Inflammatory macrophage treated with lipopolysaccharide for 1 hour (primary cell): ENCODE measurements at places on chromosomes 5 and 9.

GRCh38 chr5:181173027-181173419, 25.6 kb downstream of the OR2V2 start:
- peak; percentile 51 for DNase-seq

DNA sequence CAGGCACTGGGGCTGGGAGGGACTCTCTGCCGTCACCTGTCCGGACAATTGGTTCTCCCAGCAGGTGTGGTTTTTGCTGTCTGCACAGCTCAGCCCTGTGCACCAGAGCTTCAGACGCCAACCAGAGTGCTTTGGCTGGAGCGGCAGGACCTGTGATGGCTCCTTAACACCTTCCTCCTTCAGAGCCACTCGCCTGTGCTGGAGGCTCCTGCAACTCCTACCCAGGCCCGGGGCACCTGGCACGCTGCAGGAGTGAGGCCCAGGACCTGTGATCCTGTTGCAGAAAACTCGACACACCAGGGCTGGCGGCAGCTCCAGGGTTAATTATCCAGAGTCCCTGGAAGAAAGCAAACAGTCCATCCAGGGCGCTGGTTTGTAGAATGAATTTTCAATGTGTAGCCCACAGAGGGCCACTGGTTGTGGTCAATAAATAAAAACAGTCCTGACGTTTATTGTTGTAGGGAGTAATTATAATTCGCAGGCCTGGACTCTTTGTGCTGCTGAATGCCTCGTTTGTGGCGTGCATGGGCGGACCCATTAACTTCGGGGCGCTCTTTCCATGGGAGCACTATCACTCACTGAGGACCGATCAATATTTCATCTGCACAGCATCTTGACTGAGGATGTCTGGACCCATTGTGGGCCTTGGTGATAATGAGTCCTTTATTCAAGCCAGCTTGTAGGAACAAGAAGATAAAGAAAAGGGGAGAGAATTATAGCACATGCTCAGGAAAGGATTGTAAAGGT, 339.7 kb upstream of the IRX4 start:
- no peak for DNase-seq

DNA sequence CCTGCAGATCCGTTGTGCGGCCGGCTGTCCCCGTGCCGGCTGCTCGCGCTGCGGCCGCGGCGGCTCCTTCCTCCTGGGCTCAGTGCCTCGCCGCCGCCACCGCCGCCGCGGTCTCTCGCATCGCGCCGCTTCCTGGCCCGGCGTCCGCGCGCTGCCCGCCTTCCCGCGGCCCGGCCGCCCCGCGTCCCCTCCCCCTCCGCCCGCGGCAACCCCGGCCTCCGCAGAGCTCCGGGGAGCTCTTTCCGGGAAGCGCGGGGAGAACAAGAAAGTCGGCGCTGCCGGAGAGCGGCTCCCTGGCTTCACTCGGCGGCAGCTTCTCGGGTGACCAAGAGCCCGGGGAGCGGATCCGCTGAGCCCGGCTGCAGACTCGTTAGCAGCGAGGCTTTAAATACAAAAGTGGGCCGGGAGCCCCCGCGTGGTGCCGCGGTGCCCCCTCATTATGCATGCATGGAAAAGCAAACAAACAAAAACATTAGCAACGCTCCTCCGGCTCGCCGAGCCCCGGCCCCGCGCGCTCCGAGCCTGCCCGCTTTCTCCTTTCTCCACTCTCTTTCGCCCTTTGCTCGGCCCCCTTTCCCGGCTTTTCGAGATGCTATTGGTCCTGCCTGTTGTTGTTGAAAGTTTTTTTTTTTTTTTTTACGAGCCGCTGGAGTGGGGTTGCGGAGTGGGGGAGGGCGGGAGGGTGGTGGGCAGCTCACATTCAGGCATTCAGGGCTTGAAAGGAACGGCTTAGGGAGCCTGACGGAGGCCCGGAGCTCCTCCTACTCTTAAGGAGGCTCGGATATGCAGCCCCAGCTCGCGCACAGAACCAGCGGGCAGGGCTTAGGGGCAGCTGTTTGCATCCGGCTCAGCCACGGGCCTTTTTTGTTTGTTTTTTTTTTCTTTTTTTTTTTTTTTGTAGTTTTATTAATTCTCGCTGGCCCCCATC, at the start of gene GAS1:
Gene GAS1, minus strand, starts transcription at position 361 of the 928 bp plus-strand sequence. CDS start 727 bp downstream, outside the sequence.
- DNase-seq, result peak; percentile 60

DNA sequence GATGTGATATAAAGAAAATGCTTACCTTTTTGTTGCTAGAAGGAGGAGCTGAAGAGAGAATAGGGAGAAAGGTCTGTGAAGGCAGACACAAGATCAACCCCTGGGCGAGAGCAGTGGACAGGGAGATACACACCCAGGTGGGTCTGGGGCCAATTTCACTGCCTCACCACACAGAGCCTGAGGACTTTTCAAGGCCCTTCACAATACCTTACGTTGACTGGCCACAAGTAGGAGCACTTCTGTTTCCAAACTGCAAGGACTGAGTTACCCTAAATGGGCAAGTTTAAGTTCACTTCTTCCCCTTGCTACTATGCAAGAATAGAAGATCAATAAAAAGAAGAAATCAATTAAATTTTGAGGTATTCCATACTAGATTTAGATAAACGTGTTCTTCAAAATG, 174.5 kb upstream of the SLC12A2 start:
- peak; percentile 17 for DNase-seq

DNA sequence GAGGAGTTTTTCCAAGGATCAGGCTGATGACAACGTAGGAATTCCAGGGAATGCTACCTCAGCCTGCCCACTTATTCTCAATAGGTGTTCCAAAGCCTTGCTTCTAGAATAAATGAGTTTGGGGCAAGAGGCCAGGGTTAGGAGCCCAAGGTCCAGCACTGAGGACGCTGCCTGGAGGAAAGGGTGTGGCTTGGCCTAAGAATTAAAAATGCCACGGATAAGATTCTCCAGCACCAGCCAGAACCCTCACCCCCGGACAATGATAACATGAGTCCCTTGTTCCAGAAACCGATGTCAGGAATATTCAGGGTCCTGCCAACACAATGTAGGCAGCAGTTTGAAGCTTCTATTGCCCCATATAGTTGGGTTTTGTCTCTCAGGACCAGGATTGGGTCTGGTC, 7.6 kb downstream of the SPRY4 start:
- no peak for DNase-seq

DNA sequence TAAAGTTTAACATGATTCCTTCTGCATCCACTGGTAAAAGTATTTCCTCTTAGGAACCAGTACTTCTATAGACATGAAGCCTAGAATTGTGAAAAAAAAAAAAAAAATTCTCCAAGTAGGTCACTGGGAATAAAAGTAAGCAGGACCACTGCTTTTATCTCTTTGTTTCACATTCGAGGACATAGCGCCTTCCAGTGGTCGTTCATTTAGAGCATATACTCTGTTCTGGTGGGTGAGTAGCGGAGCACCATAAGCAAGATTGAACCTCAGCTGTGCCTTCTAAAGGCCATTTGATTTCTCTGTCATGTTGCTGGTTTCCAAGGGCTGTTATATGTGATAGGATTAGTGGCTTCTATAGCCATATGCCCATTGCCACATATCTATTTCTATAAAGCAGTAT, 393.1 kb downstream of the TMEM232 start:
- DNase-seq, result no peak

- DNase-seq, result no peak
These were observed 42.8 kb upstream of the FAT2 start for GRCh38 chr5:151633892-151634291.

GRCh38 chr9:35835216-35835632, 6.2 kb downstream of the TMEM8B start:
- no peak for DNase-seq

DNA sequence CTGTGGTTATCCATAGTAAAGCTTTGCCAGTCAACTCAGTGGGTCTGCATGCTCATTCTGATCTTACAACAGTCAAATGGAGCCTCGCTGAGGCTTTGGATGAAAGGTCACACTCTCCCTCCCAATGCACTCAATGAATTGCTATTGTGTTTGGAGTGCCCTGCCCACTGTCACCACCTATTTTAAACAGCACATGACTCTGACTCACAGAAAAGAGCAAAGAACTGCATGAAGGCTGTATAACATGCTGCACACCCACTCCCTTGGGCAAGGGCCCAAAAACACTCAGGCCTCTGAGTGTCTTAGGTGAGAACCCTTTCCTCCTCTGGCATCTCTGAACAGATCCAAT, 118.7 kb upstream of the CCDC112 start:
- DNase-seq, result peak; percentile 79

DNA sequence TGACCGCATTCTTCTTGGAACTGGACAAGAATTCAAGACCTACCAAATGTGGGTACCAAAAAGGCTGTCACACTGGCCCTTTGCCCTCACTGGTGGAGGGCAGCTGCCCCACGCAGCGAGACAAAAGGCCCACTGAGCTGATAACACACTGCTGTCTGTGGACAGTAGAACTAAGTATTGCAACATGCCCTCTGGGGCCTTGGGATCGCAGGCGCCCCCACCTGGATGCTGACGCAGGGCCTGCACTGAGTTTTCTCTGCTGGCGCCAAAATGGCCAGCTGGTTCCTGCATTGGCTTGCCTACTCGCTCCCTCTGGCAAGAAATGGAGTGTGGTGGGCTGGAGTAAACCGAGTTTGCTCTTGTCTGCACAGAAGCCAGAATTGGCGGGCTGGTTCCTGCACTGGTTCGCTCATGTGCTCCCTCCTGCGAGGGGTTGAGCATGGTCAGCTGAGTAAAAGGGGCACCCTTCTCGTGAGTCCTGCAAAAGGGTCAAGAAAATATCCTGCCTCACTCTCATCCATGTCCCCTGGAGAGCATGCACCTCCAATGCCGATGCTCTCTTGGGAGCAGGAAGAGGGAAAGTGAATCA, 55.7 kb downstream of the NXNL2 start:
- DNase-seq, result no peak
